Activated CD4-positive, CD25-positive, alpha-beta regulatory T cell (primary cell): ENCODE measurements at places on chromosomes 13 and 19.

GRCh38 chr19:31911577-31911976 lies 433.8 kb upstream of the ZNF507 start:
- no peak for DNase-seq

DNA sequence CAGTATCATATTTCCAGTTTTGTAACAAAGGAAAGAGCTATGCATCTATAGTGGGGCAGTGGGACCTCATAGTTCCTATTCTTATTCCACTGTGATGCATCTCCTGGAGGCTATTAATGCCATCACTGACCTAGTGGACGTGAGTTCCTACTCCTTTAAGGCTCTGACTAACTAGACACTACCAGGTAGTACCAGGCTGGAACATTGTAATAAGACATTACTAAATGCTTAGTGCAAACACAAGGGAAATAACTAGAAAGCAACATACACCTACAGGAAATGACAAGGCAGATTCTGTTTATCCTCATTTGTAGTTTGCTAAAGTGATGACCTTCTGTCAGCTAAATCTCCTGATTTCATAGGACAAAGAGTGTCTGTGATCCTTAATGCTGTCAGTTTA lies 192.5 kb downstream of the POSTN start:
- no peak for DNase-seq

- no peak for DNase-seq
Measured at GRCh38 chr13:101785858-101786257, 333.4 kb downstream of the ITGBL1 start.

- no peak for DNase-seq
Measured at GRCh38 chr19:29639086-29639485, 26.2 kb upstream of the PLEKHF1 start.

DNA sequence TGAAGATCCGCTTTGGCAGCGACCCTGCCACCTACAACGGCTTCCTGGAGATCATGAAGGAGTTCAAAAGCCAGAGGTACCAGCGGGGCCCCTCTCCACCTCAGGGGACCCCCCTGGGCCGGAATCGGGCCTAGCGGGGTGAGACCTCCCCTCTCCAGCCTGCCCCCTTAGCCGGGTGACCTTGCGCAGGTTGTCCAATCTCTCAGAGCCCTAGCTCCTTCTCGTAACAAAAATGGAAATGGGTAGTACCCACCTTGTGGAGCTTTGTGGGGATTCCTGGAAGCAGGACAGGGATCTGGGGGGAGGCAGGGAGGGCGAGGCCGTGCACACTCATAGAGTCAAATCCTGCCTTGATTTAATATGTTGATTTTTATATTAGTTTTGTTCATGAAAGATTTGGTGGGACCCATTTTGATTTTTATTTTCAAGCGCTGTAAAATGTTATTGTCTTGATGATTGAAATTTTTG lies 658 bp downstream of the SIN3B start:
- DNase-seq, result no peak

DNA sequence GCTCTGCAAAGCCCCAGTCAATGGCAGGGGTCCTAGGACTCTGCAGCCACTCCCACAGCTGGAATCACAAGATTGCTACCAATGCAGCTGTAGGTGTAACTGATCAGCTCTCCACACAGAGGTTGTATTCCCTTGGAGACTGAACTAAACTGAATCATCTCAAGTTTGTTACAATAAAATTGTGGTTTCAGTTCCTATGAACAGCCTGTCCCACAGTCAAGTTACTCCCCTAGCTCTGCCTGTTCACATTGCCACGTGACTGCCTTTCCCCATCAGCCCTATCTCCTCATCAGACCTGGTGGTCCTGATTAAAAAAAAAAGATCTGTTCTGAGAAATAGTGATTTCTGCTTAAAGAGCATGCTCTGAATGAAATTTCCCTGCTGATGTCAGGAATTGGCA lies 287.9 kb upstream of the NBEA start:
- DNase-seq, result no peak

DNA sequence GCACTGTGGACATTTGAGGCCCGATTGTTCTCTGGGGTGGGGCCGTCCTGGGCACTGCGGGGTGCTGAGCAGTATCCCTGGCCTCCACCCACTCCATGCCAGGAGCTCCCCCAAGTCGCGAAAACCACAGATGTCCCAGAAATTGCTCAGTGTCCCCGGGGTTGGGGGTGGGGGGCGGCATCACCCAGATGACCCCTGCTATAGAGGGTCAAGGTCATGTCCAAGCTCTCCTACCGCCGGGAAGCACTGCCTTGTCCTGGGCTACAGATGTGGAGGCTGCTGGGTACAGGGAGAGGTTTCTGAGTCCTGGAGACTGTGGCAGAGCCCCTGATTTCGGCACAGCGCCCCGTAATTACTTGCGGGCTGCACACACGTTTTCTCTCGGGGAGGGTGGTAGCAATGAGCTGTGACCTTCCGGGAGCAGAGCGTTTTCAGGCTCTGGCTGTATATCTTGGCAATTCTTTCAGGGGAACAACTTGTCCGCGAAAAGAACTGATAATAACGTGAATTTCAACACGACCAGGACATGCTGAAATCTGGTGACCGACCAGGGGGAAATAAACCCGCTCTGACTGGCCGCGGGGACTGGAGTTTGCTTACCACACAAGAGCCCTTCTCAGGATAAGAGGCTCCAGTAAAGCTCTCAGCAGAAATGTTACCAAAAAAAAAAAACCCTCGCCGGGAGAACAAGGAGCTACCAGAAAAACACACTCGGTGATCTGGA lies 68.1 kb downstream of the GNG7 start:
- DNase-seq, result no peak

DNA sequence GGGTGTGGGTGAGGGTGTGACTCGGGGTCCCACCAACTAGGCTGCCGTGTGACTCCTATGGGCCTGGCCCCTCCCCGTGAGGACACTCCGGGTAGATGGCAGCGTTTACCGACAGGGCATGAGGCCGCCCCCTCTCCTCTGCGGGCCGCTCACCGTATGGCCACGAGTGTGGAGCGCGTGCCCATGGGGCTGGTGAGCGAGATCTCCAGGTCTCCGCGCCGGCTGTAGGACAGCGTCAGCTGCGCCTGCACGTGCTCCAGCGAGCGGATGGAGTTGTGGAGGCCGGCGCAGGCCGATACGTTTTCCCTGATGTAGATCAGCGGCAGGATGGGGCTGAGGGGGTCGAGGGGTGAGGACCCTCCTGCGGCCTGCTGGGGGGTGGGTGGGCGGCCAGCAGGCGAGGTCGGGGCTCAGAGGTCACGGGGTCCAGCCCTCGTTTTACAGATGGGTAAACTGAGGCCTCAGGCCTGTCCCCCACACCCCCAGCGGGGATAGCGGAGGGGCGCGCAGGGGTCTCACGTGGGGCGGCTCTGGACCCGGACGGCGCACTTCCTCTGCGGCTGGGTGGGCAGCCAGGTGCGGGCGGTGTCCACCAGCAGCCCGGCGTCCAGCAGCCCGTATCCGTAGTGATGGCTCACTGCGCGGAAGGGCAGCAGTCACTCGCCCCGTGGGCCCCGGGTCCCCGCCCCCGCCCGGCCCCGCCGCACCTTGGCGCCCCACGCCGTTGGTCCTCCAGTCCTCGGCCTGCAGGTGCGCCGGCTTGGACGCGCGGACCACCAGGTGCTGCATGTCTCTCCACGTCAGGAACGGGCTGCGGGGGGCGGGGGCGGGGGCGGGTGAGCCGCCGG lies 4.3 kb upstream of the C19orf25 start:
- no peak for DNase-seq

GRCh38 chr19:35043906-35044305 lies 2.4 kb downstream of the HPN start:
- no peak for DNase-seq

DNA sequence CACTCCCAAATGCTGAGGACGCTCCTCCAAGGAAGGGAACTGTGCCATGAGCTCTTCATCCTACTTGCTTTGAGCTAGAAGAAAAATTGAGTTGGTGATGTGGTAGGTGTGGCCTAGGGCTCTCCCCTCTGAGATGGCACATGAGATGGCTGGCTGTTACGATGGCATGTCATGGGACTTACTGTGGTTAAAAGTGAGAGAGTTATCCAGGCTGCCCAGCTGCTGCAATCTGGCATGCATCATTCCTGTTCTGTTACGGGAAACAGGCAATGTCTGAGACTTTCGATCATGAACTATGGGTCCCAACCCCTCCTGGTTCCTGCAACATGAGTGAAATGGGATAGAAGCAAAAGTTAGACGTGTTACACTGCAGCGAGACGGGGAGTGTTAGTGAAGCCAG lies 93.3 kb upstream of the SLC15A1 start:
- no peak for DNase-seq

DNA sequence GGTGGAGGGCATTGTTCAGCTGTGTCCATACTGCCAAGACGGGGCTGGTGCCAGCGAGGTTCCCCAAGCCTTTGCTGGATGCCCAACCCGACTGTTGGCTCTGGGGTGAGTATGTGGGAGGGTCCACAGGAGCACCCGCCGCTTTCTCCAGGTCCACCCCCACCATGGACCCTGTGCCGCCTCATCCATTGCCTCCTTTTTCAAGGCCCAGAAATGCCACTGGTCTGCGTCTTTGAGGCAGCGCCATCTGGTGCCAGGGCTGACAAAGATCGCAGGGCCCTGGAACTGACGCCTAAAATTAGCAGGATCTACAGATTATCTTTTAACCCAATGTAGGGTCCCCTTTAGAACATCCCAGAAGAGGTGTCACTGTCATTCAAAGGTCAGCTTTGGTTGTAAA lies 34.6 kb downstream of the NFIX start:
- DNase-seq, result no peak

DNA sequence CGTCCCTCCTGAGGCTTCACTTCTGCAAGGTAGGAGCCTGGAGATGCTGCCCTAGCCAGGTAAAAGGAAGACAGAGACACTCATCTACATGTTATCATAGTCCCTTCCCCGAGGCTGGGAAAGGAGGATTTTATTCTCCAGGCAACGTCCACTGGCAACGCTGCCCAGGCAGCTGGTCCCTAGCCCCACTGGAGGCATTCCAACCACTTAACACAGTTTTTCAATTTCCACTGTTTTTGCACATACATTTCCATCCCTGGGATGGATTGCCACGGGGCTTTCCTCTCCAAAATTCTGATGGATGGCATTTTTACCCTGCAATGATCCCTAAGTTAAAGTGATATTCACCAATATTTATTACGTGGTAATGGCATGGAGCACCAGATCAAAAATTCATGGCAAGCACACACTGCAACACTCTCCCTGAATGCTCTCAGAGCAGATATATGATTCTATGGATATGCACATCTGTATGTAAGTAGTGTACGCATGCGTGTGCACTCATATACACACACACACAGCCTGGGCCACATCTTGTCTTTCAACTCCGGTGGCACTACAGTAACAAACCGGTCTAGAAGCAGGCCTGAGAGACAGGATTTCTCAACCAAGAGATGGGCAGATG lies 322.3 kb upstream of the TSHZ3 start:
- no peak for DNase-seq

- DNase-seq, result no peak
Measured at GRCh38 chr13:71867131-71867814, at the start of gene DACH1. TSS of gene DACH1 (minus strand) at chr13:71867204.

DNA sequence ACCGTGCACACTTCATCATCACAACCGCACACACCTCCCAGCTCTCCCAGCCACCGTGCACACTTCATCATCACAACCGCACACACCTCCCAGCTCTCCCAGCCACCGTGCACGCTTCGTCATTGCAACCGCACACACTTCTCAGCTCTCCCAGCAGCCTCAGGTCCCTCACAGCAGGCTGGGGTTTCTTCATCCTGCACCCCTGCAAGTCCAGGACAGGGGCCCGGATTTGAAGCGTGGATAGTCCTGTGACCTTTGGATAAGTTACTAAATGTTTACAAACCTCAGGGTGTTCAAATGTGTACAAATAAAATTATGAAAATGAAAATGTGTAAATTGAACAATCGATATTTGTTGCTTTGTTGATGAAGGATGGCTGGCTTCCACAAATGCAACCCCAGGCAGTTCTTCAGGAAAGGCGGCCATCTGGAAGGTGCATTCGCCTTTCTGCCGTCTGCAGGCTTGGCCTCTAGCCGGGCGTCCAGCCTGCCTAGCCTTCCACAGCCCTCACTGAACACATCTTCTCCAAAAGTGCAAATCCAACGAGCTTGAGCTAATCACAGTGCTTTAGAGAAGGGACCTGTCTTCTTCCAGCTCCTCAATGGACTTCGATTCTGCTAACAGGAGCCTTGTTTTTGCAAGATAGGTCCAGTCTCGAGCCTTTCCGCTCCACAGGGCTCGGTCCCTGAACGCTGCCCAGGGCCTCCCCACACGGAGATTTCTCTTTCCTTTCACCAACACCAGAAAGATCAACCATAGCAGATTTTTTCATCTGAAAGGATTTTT lies 74.2 kb downstream of the SPACA7 start:
- DNase-seq, result no peak

DNA sequence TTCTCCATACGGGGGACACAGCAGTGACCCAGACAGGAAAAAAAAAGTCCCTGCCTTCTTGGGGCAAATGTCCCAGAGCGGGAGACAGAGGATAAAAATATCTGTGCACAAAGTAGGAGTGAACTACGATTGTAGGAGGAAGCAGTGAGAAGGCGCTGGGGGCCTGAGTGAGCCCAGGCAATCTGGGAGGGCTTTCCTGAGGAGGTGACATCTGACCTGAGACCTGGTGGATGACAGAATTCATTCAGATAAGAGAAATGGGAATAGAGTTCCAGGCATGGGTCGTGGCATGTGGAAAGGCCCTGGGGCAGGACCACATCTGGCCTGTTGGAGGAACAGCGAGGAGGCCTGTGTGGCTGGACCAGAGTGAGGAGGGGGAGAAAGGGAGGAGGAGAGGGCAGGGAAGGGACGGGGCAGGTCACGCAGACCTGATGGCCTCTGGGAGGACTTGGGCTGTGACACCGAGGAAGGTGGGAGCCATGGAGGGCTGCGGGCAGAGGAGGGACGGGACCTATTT lies 50.2 kb upstream of the NFIC start:
- no peak for DNase-seq

DNA sequence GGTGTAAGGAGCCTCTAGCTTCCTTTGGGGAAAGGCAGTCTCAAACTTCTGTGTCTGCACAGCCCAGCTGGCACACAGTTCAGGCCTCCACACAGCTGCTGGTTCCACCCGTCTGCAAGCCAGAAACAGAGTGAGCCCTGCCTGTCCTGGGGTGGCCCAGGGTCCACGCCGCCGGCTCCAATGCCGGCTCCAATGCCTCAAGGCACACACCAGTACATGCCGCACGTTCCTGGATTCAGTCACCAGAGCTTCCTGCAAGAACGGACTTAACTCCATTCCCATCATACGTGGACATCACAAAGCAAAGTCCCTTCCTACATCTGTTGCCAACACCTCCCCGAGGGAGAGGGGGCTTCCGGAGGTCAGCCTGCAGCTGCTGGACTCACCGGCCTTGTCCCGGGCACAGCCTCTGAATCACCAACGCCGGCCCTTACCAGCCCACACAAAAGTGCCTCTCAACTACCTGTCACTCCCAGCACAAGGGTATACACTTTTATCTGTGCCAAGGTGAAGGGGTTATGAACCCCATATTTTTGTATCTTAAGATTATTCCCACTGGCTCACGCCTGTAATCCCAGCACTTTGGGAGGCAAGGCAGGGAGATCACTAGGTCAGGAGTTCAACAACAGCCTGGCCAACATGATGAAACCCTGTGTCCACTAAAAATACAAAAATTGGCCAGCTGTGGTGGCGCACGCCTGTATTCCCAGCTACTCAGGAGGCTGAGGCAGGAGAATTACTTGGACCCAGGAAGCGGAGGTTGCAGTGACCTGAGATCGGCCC lies 8.5 kb downstream of the SH3GL1 start:
- DNase-seq, result no peak
